ENCODE measurements at places on chromosomes 16 and 17.
A peak's percentile ranks its signal among the peaks of the same experiment; 100 is the strongest.

- DNase-seq = no peak
These were observed 139.5 kb downstream of the SNX11 start for GRCh38 chr17:48247038-48247437.

DNA sequence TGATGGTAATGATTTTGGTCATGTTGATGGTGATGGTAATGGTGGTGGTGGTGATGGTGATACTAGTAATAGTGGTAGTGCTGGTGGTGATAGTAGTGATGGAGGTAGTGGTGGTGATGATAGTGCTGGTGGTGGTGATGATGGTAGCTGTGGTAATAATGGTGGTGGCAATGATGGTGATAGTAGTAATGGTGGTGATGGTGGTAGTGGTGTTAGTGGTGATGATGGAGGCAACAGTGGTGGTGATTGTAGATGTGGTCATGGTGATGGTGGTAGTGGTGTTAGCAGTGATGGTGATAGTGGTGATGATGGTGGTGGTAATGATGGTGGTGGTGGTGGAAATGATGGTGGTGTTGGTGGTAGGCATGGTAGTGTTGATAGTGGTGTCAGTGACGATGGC, 127.0 kb upstream of the RPL38 start:
- no peak for DNase-seq

DNA sequence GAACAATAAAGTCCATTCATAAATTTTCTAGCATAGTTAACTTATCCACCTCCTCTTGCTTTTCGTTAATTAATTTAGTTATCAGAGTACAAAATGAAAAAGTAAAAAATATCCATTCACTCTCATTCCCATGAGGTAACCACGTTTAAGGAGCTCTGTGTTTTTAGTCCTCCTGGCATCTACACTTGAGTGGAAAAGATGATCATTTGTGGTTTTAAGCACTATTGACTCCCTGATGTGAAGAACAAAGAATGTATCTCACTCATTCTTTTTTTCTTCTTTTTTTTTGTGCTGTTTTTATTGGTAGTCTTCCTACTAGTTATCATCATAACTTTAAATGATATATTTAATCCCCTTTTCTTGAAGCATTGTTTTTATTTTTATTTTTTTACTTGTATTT, 26.1 kb downstream of the QPRT start:
- DNase-seq = no peak

GRCh38 chr17:82243648-82244412, 15.0 kb downstream of the SLC16A3 start:
- no peak for DNase-seq

DNA sequence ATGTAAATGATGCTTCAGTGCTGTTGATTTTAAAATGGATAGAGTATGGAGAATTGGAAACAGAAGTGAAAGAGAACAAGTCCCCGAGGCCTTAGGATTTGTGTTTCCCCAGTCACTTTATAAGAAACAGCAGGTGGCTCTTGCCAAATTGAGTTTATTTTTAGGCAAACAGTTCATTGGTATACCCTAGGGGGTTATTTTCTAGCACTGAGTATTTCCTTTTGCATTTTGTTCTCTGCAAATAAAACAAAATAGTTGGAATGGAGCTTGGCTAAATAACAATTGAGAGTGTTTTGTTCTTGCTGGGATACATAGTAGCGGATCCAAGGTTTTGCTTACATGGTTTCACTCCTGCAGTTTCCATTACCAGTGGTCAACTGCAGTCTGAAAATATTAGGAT, 591.1 kb upstream of the C16orf82 start:
- no peak for DNase-seq

GRCh38 chr16:75495076-75495674, at the start of gene CHST6:
Gene CHST6, minus strand, starts transcription at chr16:75495441. Its CDS starts 15,613 bp downstream, at chr16:75479828.
- no peak for DNase-seq

DNA sequence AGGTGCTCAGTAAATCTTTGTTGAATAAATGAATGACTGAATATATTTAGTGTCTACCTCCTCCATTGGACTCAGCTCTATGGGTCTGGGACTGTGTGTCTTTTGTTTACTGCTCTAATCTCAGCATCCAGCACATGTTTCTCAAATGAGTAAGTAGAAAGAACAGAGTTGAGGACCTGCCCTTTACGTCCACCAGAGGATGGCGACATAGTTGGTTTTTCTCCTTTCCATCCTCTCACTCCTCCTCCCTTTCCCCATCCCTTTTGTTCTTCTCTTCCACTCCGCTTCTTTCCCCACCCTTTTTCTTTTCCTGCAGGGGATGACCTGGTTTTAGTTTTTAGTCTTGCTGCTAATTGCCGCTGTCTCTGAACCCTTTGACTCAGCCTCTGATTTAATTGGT, 12.1 kb upstream of the CHP2 start:
- DNase-seq = no peak

DNA sequence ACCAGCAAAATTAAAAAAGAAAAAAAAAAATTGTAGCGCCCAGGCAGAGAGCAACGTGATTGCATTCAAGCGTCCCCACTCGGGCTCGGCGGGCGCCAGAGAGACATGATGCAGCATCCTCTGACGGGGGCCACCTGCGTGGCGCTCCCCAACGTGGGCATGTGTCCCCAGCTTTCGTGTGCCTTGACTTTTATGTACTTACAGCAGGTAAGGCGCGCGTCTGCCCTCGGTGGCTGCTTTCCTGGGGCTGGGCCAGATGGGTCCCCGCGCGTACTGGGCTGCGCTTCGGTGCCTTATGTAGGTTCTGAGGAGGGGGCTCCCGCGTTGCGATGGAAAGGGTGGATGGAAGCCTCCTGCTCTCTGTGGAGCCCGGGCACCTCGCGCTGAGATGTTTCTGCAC, 28.4 kb upstream of the RBFOX1 start:
- no peak for DNase-seq

DNA sequence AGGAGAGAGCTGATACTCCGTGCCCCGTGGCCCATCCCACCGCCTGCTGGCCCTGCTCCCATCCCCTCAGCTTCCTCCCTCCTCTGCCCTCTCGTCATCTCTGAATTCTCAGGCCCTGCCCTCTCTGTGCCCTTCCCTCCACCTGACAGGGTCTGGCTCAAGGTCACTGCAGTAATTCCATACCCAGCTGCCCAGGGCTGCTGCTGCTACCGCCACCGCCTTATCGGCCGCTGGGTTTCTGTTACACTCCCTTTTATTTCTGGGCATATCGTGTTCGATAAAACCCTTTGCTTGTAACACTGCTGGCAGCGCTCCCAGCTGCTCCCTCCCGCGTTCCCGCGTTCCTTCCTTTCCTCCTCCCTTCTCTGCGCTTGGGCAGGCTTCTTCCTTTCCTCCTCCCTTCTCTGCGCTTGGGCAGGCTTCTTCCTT, 1.2 kb downstream of the EPN3 start:
- no peak for DNase-seq

GRCh38 chr17:64459284-64459747, 10.4 kb downstream of the MILR1 start:
- DNase-seq = peak; percentile 52

DNA sequence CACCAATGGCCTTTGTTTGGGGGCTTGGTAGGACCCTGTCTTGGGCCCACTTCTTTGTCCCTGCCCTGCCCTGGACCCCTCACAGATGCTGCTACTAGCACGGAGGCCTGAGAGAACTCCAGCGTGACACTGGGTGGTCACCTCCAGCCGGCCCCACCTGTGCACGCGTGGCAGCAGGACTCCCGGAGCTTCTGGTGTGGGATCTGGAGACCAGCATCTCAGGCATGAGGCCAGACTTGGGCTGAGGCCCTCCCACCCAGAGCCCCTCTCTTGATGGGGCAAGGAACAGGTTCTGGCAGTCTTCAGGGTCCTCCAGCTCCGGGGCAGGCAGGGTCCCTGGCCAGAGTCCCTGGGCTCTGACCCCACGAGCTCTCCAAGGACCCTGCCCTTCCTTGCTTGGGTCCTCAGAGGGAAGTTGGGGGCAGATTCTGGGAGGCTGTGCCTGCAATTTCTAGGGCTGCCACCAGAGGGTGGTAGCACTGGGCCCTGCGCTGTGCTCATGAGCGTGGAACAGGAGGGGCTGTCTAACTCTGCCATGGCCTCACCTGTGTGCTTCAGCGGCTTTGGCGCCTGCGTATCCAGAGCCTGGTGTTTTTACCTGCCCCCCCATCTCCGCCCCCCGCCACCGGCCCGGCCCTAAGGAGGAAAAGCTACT, 3.1 kb upstream of the BAIAP3 start:
- no peak for DNase-seq

DNA sequence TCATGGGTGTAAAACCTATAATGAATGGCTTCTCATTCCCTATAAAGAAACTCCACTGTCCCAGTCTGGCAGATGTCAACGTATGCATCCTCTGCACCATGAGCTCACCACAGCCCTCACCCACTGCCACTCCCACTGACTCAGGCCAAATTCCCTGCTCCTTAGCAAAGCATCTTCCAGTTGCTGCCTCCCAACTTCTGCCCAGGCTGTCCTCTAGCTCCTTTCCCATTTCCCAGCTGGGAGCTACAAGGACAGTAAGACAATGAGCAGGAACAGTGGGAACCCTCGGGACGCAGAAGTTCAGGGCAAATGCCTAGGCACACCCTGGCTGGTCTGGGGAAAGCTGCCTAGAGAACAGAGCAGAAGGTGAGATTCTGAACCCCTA, 9.1 kb upstream of the THAP11 start:
- DNase-seq = peak; percentile 85

DNA sequence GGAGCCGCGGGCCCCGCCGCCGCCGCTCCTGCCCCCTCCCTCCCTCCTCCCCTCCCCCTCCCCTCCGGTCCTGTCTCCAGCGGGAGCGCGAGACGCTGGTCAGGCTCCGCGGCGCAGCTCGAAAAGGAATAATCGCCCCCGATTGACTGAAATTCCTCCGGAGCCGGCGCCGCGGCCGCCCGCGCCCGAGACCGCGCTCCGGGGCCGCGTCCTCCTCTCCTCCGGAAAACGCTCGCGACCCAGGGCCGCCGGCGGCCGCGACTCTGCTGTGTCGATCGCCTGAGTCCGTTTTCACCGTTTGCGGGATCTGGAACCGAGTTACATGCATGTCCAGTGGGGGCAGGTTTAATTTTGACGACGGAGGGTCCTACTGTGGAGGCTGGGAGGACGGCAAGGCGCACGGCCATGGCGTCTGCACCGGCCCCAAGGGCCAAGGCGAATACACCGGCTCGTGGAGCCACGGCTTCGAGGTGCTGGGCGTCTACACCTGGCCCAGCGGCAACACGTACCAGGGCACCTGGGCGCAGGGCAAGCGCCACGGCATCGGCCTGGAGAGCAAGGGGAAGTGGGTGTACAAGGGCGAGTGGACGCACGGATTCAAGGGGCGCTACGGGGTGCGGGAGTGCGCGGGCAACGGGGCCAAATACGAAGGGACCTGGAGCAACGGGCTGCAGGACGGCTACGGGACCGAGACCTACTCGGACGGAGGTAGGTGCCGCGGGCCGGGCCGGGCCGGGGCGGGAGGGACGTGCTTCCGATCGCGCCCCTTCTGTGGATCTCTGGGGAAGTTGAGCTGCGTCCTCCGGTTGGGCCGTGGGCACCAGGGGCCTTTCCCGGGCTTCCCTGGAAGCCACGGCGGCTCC, 744 bp downstream of the JPH3 start:
- no peak for DNase-seq

- DNase-seq = no peak
These were observed 95.4 kb downstream of the CPPED1 start for GRCh38 chr16:12708266-12708665.

DNA sequence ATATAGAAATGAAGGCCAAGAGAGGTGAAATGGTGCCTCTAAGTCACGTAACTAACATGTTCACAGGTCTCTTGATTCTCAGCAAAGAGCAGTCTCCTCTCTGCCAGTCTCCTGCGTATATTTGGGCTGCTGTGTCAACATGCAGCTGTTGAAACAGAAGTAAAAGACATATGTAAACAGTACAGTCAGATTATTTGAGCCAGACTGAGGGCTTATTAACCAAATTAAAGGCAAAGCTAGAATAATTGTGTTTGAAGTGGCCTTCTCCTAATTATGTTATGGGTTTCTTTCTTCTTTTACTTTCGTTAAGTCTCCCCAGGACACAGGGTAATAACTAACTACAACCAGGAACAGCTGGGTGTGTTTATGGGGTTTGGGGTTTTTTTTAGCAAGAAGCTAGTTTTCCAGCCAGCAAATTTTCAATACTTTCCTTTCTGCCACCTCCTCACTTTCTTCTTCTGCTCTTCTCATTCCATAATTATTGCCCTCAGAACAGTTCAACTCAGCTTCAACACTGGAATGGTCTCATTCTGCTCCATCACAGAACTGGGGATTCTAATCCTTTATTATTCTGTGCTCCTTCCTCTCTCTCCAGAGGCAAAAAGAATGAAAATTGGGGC, 18.4 kb downstream of the G6PC1 start:
- DNase-seq = no peak

GRCh38 chr17:73436954-73437353, 125.2 kb upstream of the CDC42EP4 start:
- no peak for DNase-seq

GRCh38 chr16:14549789-14550153, 80.3 kb downstream of the PARN start:
- DNase-seq = no peak

GRCh38 chr17:57727630-57728175, 17.4 kb downstream of the CCDC182 start:
- no peak for DNase-seq

DNA sequence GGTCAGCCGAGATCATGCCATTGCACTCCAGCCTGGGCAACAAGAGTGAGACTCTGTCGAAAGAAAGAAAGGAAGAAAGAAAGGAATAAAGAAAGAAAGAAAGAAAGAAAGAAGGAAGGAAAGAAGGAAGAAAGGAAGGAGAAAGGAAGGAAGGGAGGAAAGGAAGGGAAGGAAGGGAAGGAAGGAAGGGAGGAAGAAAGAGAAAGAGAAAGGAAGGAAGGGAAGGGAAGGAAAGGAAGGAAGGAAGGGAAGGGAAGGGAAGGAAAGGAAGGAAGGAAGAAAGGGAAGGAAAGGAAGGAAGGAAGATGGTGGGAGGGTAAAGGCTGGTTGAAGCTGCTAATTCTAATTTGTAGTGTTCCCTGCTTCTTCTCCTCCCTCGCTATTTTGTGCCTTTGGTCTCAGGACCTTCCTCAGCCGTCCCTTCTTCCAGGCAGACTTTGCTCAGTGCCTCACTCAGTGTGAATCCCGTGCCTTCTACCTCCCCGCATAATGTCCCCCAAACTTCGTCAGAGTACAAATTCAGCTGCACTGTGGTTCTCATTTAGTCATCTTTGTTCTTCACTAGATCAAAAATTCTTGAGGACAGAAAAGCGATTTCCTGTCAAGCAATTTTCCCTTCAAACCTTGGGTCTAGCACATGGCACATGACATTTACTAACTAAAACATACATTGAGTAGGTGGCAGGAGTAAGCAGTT, 31.1 kb upstream of the PAFAH1B1 start:
- no peak for DNase-seq

GRCh38 chr17:79600681-79601131, 10.1 kb downstream of the RBFOX3 start:
- DNase-seq = no peak

DNA sequence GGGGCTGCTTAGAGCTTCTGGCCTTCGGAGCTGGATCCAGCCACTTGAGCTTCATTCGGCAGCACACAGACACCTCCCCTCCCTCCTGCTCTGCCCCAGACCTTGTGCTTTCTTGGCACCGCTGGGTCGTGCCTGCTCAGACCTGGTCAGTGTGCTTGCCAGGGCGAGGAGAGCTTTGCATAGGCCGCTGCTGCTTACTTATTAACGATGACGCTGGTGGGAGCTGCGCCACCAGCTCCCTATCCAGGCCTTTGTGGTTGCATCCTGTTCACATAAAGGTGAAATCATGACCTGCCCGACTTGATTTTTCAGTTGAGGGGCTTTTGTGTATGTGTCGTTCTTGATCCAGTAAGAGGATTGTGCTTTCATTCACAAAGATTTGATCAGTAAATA, 101.1 kb downstream of the MSI2 start:
- DNase-seq = no peak

Data from HFFc6 (cell line).